ENCODE measurements at places on chromosomes 1 and 21.

GRCh38 chr1:1164701-1165451 lies 8.8 kb upstream of the TTLL10 start:
- no peak for DNase-seq

GRCh38 chr1:20143734-20144565 lies 4.8 kb downstream of the PLA2G2F start:
- no peak for DNase-seq

GRCh38 chr1:183218971-183219615 lies 33.0 kb downstream of the LAMC2 start:
- DNase-seq = peak; percentile 13

- DNase-seq = no peak
Measured at GRCh38 chr21:31088474-31088751, 50.1 kb upstream of the KRTAP19-8 start.

- no peak for DNase-seq
Measured at GRCh38 chr1:162835157-162835899, 25.6 kb downstream of the CCDC190 start.

- DNase-seq = no peak
Measured at GRCh38 chr1:156747742-156748669, 3.5 kb downstream of the HDGF start.

GRCh38 chr1:54471588-54471987 lies 65.4 kb upstream of the SSBP3 start:
- no peak for DNase-seq

DNA sequence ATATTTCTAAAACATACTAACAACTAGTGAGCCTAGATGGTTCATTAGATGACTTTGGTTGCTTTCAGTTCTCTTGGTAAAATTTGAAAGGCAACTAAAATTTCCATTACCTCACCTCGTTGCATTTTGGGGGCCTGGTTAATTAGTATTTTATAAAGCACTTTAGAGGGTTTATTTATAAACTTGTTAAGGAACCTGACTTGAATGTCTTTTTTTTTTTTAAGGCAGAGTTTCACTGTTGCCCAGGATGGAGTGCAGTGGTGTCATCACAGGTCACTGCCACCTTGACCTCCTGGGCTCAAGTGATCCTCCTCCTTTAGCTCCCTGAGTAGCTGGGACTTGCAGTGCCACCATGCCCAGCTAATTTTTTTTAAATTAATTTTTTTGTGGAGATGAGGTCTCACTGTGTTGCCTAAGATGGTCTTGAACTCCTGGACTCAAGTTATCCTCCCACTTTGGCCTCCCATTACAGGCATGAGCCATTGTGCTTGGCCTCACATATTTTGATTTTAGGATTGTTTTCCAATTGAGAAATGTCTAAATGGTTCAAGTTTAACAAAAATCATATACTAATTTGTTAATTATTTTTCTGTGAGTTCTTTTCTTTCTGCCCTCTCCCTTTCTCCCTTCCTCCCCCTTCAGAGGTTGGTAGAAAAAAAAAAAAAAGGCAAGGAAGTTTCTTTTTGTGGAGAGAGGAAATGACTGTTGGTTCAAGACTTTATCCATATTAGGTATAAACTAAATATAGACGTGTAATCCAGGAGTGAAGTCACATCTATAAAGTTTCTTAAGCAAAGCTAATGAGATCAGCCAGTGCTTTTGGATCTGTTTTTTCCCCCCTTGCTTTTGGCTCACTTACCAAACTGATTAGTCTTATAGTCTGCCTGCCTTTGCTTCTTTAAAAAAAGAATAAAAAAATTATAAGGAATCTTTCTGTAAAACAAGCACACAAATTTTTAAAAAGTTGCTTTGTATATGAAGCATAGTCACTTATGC lies 24.7 kb downstream of the CLIC4 start:
- no peak for DNase-seq

DNA sequence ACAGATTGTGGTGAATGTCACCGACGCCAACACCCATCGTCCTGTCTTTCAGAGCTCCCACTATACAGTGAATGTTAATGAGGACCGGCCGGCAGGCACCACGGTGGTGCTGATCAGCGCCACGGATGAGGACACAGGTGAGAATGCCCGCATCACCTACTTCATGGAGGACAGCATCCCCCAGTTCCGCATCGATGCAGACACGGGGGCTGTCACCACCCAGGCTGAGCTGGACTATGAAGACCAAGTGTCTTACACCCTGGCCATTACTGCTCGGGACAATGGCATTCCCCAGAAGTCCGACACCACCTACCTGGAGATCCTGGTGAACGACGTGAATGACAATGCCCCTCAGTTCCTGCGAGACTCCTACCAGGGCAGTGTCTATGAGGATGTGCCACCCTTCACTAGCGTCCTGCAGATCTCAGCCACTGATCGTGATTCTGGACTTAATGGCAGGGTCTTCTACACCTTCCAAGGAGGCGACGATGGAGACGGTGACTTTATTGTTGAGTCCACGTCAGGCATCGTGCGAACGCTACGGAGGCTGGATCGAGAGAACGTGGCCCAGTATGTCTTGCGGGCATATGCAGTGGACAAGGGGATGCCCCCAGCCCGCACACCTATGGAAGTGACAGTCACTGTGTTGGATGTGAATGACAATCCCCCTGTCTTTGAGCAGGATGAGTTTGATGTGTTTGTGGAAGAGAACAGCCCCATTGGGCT lies 3.0 kb downstream of the CELSR2 start:
- DNase-seq = no peak

GRCh38 chr1:9561429-9561828 lies 22.2 kb downstream of the SLC25A33 start:
- no peak for DNase-seq

GRCh38 chr1:154780541-154780940 lies 89.5 kb downstream of the KCNN3 start:
- no peak for DNase-seq

DNA sequence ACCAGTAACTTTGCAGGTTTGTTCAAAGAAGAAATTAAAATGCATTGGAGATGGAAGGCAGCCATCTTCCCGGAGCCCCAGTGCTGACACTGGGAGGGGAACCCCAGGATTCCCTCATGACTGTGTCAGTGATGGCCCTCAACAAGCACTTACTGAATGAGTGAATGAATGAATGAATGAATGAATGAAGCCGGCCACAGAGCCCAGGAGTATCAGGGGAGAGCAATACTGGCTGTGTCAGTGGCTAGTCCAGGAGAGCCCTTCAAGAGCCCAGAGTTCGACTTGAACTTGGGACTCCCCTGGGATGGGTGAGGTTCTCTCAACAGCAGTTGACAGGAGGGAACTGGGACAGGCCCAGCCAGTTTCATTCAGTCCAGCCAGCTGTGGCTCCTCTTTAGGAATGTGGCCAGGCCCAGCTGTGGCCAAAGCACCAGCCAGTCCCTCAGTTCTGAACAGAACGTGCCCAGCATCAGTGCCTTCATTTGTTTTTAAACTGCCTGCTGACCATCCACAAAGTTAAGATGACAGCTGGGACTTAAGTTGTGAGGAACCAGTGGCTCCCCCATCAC lies 9.2 kb upstream of the ERG start:
- no peak for DNase-seq

DNA sequence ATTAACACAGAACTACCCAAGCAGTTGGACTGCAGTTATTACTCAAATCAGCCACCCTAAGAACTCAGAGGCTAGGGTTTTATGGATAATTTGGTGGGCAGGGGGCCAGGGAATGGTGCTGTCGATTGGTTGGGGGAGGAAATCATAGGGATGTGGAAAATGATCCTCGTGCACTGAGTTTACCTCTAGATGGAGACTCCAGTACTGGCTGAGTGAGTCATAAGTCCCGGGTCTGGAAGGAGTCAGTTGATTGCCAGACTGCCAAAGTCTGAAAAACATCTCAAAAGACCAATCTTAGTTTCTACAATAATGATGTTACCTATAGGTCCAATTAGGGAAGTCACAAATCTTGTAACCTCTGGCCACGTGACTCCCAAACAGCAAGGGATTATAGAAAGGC lies 257.5 kb upstream of the PRMT6 start:
- DNase-seq = no peak

GRCh38 chr1:240649733-240650721 lies 38.1 kb upstream of the GREM2 start:
- no peak for DNase-seq

DNA sequence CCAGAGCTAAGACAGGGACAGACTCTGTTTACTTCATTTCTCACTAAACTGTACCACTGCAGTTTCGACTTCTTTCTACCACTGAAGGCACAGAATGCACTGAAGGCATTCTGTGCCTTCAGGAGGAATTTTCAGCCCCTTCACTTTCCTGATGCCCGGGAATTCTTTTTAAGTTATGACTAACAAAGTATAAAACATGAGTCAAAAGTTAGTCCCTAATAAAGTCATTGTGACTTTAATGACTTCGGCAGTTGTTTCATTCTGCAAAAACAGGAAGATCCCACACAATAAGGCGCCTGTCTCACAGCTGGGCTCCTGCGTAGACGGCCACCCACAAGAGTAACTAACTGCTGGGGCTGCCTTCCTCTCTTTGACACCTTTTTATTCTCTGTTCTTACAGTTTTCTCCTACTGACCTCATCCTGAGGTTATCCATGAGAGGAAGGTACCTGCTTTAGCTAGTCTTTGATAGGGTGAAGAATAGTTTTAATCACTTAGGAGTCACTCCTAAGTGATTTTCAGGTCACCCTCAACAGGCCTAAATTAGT lies 183.9 kb upstream of the SGIP1 start:
- DNase-seq = no peak

- DNase-seq = no peak
Measured at GRCh38 chr1:40930174-40930964, 49.1 kb upstream of the CTPS1 start.

DNA sequence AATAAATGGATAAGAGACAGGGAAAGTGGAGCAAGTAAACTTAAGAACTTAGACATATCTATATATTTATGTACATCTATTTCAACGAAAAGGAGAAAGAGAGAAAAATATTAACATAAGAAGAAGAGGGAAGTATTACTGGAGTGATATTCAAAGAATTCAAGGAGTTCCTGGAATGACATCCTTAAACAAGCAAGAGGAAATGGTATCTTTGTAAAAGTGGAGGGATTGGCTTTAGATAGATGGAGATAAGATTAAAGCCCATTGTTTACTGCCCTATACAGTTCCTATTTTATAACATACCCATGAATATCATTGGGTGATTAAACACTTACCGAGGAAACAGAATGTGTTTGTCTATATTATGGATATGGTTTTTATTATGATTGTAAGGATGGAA lies 1036.3 kb downstream of the TTLL7 start:
- DNase-seq = no peak

DNA sequence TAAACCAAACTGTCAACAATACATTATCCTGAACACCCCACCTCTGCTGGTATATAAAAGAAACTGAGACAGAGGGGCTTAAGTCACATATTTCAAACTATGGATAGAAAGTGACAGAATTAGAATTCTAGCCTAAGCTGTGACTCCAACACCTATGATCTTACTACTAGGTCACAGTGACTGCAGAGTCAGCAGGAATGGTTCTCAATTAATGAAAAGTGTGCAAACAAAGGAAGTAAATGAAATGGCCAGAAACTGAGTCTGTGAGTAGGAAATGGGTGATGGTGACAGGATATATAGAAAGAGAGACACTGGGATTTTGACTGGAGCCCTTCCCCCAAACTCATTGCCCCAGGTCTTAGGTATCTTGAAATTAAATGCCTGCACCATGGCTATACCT lies 38.7 kb upstream of the SDC3 start:
- no peak for DNase-seq

- DNase-seq = no peak
Measured at GRCh38 chr1:54253480-54253879, 53.5 kb downstream of the MRPL37 start.

DNA sequence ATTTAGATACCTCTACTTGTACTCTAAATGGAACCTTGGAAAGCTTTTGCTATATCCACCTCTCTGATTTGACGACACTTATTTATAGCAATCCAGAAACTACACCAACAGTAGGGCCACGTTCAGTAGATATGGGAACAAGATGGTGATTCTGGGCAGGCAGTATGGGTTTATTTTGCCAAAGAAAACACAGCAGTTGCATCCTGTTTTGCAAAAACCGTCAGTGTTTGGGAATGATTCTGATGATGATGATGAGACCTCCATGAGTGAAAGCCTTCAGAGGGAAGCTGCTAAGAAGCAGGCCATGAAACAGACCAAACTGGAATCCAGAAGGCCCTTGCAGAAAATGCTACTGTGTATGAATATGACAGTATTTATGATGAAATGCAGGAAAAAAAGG lies 41.5 kb upstream of the NEXN start:
- DNase-seq = no peak

GRCh38 chr1:150621497-150622302 lies 7.7 kb downstream of the ENSA start:
- DNase-seq = peak; percentile 25

DNA sequence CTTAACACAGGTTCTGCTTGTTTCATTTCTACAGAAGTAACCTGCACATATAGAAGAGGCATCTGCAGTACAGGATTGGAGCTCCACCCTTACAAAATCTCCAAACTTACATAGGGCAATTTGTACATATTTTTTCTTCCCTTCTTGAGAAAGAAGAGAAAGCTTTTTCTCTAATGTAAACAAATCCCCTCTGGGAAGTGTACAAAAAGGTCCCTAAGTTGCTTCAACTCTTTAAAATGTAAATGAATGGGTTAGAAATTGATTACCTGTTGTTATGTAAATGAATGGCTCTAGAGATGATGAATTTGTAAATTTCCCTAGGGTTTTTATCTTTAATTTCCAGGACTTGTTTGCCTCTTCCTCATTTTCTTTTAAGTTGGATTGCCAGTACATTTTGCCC lies 1183.7 kb downstream of the MRPL39 start:
- no peak for DNase-seq

- no peak for DNase-seq
Measured at GRCh38 chr1:204442376-204443259, 31.0 kb upstream of the PPP1R15B start.

DNA sequence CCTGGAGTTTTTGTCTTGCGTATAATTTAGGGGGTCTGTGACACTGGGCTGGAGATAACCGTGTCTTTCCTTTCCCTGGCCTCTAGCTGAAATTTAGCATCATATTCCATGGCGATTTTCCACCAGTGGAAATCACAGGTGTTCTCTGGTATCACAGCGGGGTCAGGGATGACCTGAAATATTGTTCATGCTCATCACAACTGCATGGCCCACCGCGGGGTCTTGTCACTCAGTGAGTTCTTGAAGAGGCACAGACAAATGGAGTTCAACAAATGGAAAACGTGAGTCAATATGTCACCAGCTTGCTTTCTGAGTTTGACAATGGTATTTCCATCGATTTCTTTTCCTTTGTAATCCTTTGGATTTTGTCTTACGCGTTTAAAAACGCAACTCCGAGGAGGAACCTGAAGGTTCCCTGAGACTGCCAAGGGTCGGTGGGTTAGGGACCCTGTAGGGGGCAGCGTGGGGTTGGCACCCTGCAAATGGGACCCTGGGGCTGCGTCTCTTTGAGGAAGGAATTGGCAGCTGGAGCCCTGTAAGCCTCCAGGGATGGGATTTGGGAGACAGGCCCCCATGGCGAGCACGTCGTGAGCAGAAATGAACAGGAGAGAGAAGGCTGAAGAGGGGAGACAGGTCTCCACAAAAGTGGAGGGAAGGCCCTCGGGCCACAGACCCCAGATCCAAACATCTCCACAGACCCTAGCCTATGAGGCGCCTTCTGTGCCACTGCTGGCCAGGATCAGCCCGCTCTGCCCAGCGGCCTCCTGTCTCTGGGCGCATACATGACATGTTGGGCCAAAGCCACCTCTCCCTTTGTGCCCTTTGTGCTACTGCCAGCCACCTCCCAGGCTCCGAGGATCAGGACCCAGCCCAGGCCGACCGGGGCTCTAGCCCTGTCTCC lies 32.1 kb upstream of the RUNX3 start:
- no peak for DNase-seq

GRCh38 chr1:2544875-2545640 lies 11.1 kb upstream of the TNFRSF14 start:
- DNase-seq = no peak
